DMS 273 treated with DMSO at 0.1 percent for 48 hours (cell line): ENCODE measurements at places on chromosomes 3 and 15.

- DNase-seq = no peak
Measured at GRCh38 chr3:63726656-63727055, 74.2 kb downstream of the SNTN start.

- DNase-seq = no peak
Measured at GRCh38 chr3:134312072-134312872, 61.6 kb upstream of the RYK start.

- no peak for DNase-seq
Measured at GRCh38 chr3:111616417-111617105, 21.4 kb upstream of the ZBED2 start.

GRCh38 chr3:172607305-172608121 lies 84.3 kb upstream of the TNFSF10 start:
- DNase-seq = peak; percentile 79

DNA sequence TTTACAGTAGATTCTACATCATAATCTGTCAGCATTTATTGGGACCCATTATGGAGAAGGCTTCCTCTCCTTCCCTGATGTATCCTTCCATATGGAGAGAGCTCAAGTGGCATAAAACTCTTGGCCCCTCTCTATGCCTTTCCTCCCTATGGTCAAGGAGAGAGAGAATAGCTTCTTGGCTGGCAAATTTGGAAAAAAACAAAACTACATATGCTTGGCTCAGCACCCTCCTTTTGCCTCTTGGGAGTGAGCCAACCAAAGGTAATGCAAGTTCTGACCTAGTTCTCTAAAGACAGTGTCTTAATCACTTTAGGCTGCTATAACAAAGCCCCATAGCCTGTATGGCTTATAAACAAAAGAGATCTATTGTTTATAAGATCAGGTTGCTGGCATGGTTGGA lies 37.5 kb downstream of the C3orf70 start:
- DNase-seq = no peak

- peak; percentile 53 for DNase-seq
Measured at GRCh38 chr15:75738647-75739325, 26.1 kb upstream of the CSPG4 start.

DNA sequence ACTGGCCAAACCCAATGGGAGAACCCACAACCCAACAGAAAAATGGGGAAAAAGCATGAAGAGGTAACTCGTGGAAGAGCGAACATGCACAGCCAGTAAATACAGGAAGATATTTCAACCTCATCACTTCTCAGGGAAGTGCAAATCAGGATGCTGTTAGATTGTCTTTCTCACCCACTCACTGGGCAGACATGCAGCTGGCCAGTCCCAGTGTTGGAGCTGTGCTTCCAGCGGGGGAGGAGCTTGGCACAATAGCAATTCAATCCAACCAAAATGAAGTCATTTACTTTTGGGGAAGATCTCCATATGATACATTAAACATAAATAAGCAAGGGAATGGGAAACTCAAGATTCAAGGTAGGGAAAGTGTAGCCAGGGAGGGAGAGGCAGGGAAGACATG lies 12.1 kb downstream of the WNT7A start:
- DNase-seq = no peak

- DNase-seq = no peak
Measured at GRCh38 chr3:53707222-53707621, 139.0 kb downstream of the CHDH start.

GRCh38 chr3:71456826-71457225 lies 126.7 kb downstream of the FOXP1 start:
- no peak for DNase-seq

- peak; percentile 36 for DNase-seq
Measured at GRCh38 chr3:113194823-113195401, 16.4 kb upstream of the BOC start.

- DNase-seq = no peak
Measured at GRCh38 chr15:52217186-52217585, 26.0 kb upstream of the GNB5 start.

- DNase-seq = no peak
Measured at GRCh38 chr3:150741497-150742140, 21.4 kb downstream of the SIAH2 start.

GRCh38 chr3:154571553-154572226 lies 141.7 kb upstream of the GPR149 start:
- no peak for DNase-seq

DNA sequence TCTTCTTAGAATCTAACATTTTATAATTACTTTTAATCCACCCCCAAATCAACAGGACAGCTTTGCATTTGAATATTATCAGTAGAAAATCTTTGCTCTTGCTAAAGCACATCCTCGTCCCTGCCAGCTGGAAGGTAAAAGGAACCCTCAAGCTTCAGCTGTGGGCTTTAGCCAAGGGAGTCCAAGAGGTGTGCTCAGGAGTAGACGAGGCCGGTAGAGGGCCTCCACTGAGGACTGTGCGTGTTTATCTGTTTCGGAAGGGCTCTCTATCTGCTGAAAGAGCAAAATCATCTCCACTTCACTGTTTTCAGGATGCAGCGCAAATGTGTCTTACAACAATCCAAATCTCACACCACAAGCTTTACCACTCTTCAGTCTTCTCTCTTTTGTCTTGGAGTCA lies 257.4 kb upstream of the IL12A start:
- no peak for DNase-seq

- no peak for DNase-seq
Measured at GRCh38 chr3:176579711-176580185, 617.5 kb downstream of the TBL1XR1 start.

- DNase-seq = peak; percentile 13
Measured at GRCh38 chr3:62277450-62277849, 95.9 kb downstream of the FEZF2 start.

- no peak for DNase-seq
Measured at GRCh38 chr3:73473898-73474416, 150.8 kb downstream of the PDZRN3 start.

- no peak for DNase-seq
Measured at GRCh38 chr3:64331605-64332004, 106.3 kb upstream of the PRICKLE2 start.

DNA sequence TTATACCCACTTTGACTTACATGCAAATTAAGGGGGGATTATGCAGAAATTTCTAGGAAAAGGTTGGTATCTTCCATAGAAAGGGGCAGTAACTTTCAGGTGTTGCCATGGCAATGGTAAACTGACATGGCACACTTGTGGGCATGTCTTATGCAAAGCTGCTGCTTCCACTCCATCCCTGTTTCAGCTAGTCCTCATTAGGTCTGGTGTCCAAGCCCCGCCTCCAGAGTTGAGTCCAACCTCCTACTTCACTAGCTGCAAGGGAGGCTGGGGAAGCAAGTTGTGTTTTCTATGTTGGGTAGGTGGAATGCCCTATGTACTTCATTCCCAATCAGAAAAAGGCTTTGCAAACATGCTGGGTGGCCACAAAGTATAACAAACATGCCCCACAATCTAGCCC lies 14.7 kb upstream of the KLHL40 start:
- DNase-seq = no peak

- DNase-seq = no peak
Measured at GRCh38 chr15:49501586-49501985, 78.5 kb downstream of the FGF7 start.

DNA sequence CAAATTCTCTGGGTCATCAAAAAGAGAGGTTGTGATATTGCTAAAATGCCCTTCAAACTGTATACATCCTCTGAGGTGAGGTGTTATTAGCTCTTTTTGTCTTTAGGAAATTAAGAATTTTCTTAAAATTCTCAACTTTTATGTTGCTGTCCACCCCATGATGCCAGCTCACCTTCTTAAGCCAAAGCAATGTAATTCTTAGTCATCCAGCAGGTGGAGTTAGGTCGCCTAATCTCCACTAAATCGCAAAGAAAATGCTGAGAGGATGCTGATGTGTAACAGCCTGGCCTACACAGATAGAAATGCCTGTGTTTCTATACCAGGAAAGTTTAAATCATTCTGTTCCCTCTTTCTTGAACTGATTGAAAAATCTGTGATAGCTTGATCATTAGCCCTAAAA lies 770.2 kb upstream of the ALCAM start:
- peak; percentile 34 for DNase-seq

DNA sequence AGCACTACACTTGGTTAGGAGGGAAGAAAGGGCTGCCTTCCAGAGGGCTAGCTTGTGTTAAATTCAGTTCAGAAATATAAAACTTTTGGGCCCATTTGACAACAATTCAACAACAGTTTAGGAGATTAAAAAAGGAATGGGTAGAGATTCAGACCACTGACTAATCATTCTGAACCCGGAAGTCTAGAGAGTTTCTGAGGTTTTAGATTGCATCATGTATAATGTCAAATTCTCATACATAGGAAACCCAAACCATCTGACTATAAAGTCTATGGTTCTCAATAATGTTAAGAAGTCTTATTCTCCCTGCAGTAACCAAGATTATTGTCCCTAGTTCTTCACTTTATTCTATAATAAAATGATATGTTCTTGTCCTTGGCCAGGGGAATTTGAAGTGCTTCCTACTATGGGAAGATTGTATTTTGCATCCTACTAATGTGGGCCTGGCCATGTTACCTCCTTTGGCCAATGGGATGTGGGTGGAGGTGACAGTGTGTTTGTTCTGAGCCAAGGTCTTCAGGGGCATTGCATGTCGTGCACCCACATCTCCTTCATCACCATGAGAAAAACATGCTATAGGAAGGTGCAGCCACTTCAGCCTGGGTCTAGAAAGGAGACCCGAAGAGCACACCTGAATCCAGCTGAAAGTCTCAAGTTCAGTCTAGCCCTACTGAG lies 66.4 kb upstream of the CCNL1 start:
- DNase-seq = no peak

- DNase-seq = no peak
Measured at GRCh38 chr15:95454403-95455262, 875.9 kb upstream of the NR2F2 start.
